ENCODE measurements at places on chromosomes 1 and 21.

DNA sequence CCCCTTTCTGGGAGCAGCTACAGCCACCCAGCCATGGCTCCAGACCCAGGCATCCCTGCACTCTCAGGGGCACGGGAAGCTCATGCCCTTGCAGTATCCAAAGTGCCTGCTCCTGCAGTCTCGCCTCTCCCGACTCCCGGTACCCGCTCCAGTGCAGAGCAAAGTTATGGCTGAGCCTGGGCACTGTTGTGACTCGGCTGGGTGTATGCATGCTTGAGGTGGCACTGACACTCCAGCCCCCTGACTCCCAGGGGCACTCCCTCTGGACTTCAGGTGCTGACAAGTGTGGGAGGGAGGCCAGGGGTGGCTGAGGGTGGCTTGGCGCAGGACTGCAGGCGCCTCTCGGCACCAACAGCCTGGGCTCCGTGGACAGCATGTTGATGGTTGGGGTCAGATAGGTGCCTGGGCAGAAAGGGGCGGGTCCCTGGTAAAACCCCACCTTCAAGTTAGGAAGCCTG lies 580.1 kb upstream of the ADGRL2 start:
- no peak for DNase-seq

DNA sequence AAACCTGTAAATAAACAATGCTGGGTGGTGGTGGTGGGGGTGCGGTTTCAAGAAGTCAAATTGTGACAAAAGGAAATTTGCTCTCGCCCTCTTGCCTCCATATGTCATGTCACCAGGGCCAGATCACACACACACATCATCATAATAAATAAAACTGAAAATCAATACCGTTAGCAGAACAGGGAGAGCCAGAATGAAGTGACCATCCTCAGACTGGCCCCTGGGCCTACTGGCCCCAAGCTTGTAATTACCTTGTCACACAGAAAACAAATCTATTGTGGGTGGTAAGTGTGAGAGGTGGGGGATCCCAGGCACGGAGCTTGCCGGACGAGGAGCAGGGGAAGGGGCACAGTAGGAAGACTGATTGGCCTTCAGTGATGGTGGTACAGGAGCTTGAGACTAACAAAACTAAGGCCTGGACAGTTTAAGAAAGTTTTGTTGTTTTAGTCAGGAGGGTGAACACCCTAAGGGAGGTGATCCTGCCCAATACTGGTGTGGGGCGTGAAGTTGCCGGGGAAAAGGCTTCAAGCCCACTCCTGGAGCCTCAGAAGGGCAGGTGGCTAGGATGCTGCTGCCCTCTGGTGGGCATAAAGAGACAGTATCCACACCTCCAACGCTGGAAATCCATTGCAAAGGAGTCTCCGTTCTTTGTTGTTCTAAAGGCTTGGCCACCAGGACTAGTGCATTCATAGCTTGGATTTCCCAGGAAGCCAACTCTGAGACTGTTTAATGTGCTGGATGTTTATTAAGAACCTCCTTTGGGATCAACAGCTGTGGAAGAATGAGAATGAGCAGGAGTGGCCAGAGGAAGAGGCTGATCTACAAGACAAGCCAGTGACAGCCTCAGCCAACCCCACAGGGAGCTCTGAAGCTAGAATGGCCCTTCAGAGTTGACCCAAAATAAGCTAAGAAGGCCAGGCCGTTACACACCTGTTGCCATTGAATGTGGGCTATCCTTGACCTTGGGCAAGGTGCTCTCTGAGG lies 8.1 kb upstream of the C1orf216 start:
- DNase-seq: no peak

DNA sequence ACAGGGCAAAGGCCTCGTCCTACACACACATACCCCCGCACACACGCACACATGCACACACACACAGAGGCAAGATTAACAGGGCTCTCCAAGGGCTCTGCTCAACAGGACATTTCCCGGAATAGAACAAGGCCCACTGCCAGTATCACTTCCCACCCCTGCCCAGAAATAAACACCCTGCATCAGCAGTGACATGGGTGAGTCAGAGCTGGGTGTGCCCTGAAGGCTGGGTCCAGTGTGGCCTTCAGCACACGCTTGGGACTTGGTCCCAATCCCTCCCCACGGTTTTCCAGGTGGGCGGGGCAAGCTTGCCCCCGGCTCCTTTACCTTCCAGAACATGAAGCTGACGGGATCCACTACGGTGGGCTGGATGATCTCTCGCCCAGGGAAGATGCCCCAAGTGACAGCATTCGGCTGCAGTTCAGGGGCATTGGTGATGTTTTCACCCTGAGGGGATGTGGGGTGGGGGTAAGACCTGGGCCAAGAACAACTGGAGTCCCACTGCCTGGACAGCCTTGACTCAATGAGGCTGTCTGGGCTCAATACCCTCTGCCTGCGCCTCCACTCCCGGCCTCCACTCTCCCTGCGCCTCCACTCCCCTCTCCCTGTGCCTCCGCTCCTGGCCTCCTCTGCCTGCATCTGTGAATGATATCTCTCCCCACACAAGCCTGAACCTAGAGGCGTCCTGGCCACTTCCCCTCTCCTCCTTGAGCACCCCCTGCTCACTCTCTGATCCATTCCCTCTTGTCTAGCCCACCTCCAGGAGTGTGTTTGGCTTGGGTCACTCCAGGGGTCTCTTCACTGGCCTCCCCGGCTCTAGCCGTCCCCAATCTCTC lies 14.7 kb downstream of the MTHFR start:
- peak; percentile 90 for DNase-seq

- DNase-seq: no peak
These were observed 833 bp upstream of the DIP2A start for GRCh38 chr21:46457801-46458314.

DNA sequence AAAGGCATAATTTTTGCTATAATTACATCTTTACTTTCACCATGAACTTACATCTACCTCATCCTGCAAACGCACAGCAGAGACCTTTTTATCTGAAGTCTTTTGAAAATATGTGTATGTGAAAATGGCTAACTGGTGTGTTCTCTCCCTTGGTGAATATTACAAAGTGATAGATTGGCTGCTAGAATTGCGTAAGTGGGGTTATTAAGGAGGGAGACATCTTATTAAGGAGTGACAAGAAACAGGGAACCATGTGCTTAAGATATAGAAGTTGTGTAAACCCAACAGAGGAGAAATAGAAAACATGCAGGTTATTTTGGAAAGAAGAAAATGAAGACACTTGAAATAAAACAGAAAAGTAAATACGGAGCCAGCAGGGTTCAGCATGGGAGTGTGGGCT lies 7.8 kb downstream of the KCNJ15 start:
- no peak for DNase-seq

DNA sequence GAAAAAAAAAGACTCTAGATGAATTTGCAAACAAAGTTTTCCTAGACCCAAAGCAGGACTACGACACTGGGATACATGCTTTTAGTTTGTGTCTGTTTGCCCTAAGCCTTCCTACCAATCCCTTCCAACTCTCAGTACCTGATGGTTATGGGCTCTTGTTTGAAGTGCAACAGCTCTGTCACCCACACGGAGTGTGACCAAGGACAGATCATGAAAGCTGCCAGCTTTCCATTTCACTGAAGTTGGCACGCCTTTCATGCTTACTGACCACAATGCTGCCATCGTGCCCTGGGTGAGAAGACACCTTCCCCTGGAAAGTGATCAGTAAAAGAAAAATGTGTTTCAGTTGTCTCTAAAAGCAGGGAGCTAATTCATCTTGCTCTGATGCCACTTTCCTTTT lies 312.5 kb upstream of the PTBP2 start:
- no peak for DNase-seq

DNA sequence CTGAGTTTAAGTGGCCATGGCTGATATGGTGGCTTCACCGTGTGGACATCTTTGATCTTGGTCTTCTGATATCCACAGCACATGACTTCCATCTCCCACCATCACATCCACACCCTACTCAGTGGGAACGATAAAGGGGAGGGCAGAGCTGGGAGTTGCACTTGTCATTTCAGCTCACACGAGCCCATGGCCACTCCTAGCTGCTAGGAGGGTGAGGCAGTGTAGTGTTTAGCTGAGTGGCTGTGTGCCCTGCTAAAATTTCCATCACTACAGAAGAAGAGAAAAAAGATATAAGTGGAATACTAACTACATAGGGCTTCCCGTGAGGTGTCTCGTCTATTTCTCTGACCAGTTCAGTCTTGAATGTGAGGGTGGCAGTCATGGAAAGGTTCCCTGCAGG lies 123.3 kb upstream of the EDN2 start:
- DNase-seq: no peak

DNA sequence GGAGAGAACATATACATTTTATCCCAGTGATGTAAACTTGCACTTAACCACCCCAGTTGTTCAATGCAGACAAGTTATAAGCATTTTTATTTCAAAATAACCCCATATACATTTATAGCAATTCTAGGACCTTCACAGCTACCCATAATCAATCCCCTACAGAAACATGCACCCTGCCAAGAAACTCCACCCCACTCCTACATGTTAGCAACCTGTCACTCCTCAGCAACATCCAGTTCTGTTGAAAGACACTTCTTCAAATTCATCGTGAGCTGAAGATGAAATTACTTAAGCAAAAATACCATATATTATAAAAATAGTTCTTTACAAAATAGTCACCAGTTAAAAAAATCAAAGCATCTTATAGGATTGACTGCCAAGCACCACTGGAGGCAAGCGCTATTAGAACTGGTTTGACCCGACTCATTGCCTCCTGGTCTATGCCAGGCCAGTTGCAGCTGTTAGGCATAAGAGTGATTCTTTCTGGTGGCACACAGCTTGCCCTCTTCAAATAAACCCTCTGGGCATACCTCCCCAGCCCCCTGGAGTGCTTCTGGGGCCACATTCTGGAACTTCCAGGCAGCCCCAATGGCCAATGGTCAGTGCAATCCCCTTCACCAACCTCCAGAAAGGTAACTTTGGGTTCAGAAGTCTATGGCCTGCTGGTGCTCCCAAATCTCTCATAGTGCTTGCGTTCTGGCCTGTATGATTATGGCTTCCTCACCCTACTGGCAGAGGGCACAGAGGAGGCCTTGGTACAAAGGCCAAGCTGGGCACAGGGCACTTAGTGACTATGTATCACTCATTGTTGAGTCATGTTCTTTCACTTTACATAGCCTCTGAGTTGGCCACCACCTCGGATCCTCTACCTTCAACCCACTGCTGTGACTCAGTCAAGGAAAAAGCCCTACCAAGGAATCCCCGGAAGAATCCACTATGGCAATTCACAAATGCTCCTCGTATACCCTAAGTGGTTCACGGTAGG lies 72.2 kb upstream of the RALGPS2 start:
- DNase-seq: no peak

GRCh38 chr1:66549017-66549416 lies 15.1 kb downstream of the SGIP1 start:
- DNase-seq: no peak

GRCh38 chr1:33930346-33931110 lies 66.6 kb downstream of the HMGB4 start:
- DNase-seq: no peak

DNA sequence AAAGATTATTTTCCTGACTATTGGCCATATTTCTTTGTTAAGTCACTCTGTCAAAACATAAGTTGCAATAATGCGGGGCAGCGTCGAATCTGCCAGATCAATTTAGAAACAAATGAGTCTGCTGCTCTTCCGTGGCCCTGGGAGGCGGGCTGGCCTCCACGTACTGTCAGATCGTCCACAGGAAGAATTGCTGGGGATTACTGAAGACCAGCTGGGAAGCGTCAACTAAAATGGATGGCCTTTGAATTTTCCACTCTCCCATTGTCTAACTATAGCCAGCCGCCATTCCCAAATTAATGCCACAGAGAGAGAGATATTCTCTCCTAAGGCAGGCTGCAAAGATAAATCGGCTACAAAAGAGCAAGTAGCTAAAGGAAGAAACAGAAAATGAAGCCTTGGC lies 560.2 kb downstream of the SMYD3 start:
- DNase-seq: no peak

DNA sequence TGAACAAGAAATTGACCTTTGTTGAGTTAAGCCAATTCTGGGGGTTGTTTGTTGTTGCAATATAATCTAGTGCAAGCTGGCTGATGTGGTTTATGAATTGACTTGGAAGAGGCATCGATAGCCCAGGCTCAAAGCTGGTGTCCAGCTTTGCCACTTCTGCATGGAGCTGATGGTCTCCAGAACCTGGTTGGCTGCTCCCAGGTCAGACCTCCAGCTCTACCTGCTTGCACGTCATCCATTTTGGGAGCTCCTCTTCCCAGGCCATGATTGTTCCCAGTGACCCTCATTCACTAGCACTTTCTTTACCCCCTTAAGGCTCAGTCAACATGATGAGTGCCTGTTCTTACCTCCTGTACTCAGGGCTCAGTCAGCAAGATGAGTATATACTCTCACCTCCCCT lies 5.8 kb upstream of the AJAP1 start:
- DNase-seq: no peak

DNA sequence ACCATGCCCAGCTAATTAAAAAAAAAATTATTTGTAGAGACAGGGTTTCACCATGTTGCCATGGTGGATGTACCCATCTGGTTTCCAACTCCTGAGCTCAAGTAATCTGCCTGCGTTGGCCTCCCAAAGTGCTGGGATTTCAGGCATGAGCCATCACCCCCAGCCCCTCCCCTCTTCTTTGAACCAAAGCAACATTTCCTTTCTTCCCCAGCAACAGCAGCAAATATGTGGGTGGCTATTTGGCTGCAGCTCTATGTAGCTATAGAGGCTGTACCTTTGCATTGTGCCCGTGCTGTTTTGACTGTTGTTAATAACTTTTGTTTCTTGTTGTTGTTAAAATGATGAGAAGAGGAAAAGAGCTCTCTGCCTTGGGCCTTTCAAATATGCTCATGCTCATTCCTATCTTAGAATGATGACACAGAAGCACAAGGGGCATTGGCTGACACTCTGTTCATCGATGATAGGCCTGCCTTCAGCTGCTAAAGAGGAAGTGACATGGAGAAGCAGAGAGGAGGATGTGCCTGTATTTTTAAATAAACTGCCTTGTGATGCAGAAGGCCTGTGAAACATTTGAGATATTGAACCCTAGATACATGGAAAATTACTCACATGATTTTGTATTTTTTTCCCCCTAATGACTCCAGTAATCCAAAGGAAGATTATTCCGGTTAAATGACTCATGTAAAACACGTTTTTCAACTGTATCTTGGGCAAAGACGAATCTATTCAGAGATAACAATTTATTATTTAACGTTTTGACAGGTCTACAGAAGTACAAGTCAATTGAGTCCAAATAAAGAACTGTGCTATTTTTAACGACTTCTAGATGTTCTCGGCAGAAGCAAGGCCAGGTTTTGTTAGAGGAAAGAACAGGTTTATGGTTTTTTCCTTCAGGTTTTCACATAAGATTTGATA lies 20.5 kb upstream of the XPR1 start:
- no peak for DNase-seq

DNA sequence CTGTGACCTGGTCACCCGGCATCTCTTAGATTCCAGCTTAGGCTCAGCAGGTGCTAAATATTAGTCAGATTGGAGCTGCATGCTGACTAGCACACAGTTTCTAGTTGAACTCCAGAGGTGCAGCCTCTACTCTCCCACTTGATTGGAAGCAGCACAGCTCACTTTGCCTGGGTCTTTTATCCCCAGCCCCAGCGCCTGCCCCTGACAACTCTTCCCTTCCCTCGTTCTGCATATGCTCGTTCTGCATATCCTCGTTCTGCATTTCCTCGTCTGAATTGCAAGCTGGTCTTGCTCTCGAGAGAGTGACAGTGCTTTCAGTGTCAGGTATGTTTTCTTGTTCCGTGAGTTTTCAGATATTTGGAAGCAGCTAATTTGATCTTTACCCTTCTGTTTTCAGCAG lies 11.7 kb downstream of the COL18A1 start:
- no peak for DNase-seq

GRCh38 chr1:56139836-56140235 lies 439.5 kb downstream of the PLPP3 start:
- no peak for DNase-seq

Data from retinal pigment epithelial cell (primary cell).